ENCODE measurements at places on chromosomes 3 and 15. TPM values are rescaled to one million over a fixed set of nuclear protein-coding genes. Genes with fewer than 3 reads are reported as not detected.

DNA sequence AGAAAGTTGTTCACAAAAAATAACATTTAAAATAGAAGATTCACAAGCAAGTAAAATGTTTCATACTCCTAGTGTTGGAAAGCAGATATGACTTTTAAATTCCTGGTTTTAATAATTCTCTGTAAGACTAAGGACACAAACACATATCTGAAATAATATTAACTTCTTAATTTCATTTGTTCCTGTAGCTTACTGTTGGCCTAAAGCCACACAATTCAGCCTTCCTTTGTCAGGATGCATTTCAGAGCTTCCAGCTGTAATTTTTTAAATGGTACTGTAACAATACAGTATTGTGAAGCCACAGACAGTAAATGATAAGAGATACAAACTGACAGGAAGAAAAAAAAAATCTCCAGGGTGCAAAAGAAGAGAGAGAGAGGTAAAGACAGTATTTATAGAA lies 84.2 kb downstream of the TMCC1 start:
- H3K27me3 ChIP-seq = no peaks in the 10 kb centered on the region
- no peak for DNase-seq
- H3K4me3 ChIP-seq = no peak overlapping the region
- no peak overlapping the region for H3K27ac ChIP-seq
- no peaks in the 10 kb centered on the region for H3K4me1 ChIP-seq

DNA sequence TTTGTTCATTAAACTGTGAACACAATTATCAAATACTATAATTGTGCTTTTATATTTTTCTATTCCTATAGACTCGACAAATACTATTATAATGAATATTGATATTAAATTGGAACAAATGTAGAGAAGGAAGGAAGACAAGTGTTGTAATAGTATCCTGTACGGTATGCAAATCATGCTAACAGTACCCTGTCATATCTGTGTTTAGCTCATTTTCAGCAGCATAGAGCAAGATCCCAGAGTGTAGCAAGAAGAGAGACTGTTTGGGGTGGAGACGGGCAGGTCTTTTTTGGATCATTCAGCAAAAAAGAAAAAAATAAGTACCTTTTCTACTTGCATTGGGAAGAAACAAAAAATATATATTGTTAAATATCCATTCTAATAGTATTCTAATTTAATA lies 224.1 kb downstream of the TPRG1 start:
- H3K4me3 ChIP-seq = no peak overlapping the region
- no peaks in the 10 kb centered on the region for H3K27me3 ChIP-seq
- H3K4me1 ChIP-seq = no peaks in the 10 kb centered on the region

GRCh38 chr3:73624821-73625665 lies at the start of gene PDZRN3:
TSS of gene PDZRN3 (minus strand) at chr3:73624941.
- H3K4me1 ChIP-seq = no peaks in the 10 kb centered on the region
- no peaks in the 10 kb centered on the region for H3K36me3 ChIP-seq
- H3K4me3 ChIP-seq = no peak within 1 kb of the TSS
- peak; percentile 19 for DNase-seq
- H3K27ac ChIP-seq = no peak within 1 kb of the TSS
- peaks cover 23% of the 10 kb centered on the region for H3K27me3 ChIP-seq

GRCh38 chr3:25723802-25724201 lies 59.1 kb upstream of the TOP2B start:
- DNase-seq = no peak
- H3K4me1 ChIP-seq = peaks cover 1% of the 10 kb centered on the region
- peaks cover 17% of the 10 kb centered on the region for H3K36me3 ChIP-seq
- H3K27me3 ChIP-seq = no peaks in the 10 kb centered on the region
- H3K27ac ChIP-seq = no peak overlapping the region

CCDC39 gene
- not detected for total RNA-seq

GRCh38 chr3:83317605-83318004 lies 1556.2 kb upstream of the GBE1 start:
- no peaks in the 10 kb centered on the region for H3K36me3 ChIP-seq
- H3K27ac ChIP-seq = no peak overlapping the region
- H3K27me3 ChIP-seq = no peaks in the 10 kb centered on the region
- H3K4me1 ChIP-seq = no peaks in the 10 kb centered on the region
- DNase-seq = no peak

GATM gene
- total RNA-seq = 2.9 TPM

GOLGA8M gene
- total RNA-seq = 7.7 TPM

DISP2 gene
- 2.0 TPM for total RNA-seq

MEX3B gene
- 0.51 TPM for total RNA-seq

FAM174B gene
- 1.9 TPM for total RNA-seq

ADAMTSL3 gene
- not detected for total RNA-seq

DNA sequence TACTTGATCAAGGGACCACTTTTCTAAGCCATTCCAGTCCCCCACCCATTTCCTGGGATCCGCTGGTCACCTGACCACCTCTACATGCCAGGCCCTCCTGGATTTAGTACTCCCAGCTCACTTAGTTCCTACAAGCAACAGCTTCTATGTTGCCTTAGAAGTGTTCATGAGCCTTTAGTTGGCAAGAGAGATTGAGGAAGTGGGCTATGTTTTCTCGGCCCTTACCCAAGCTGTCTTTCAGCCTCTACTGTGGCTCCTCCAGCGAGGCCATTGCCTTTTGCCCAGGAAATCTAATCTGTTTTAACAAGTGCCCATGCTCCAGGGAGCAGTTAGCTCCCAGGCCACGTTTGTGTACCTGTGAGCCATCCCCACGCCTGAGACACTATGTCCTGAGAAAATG lies 4.5 kb upstream of the PRKAR2A start:
- H3K4me1 ChIP-seq = peaks cover 6% of the 10 kb centered on the region
- peak; percentile 15 for DNase-seq
- no peaks in the 10 kb centered on the region for H3K27me3 ChIP-seq
- H3K4me3 ChIP-seq = no peak overlapping the region
- peaks cover 7% of the 10 kb centered on the region for H3K36me3 ChIP-seq

PPIP5K1 gene
- total RNA-seq = 36.8 TPM

NOX5 gene
- not detected for total RNA-seq

DNA sequence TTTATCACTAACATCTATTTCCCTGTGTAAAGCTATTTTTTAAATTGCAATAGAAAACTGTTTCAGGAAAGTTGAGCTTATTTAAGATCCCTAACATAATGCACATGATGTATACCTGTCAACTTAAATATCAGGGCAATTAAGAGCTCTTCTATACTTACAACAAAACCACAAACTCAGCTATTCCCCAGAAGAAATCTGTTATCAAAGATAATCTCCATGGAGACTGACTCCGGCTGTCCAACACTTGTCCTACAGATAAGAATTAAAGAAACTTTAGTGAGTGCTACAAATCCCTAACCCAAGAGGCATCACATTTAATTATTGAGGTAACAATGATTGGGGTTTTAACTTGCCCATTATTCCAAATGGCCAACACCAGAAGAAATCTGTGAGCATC lies 3.4 kb downstream of the SELENOK start:
- no peak overlapping the region for H3K4me3 ChIP-seq
- peaks cover 38% of the 10 kb centered on the region for H3K4me1 ChIP-seq
- H3K36me3 ChIP-seq = peaks cover 20% of the 10 kb centered on the region
- H3K27ac ChIP-seq = no peak overlapping the region
- H3K27me3 ChIP-seq = peaks cover under 1% of the 10 kb centered on the region

DNA sequence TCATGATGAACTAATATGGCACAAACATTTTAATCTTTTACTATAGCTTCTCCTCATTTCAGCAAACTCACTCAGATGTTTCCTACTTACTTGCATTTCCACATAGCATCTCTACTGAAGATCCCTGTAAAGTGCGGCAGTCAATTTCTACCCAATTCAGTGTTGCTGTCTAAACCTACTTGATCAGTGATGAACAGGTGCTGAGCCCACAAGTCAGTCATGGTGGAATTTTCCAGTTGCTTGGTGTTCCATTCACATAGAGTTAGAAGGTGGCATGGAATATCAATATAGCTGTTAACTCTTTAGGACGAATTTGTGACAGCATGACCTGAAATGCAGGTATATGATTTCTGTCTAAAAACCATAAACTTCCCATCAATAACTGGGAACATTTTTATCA lies 22.7 kb downstream of the MRPL3 start:
- H3K36me3 ChIP-seq = peaks cover 28% of the 10 kb centered on the region
- peaks cover 2% of the 10 kb centered on the region for H3K4me1 ChIP-seq
- H3K27me3 ChIP-seq = no peaks in the 10 kb centered on the region
- DNase-seq = no peak

- DNase-seq = no peak
- no peak overlapping the region for H3K27ac ChIP-seq
- H3K4me3 ChIP-seq = no peak overlapping the region
- no peaks in the 10 kb centered on the region for H3K36me3 ChIP-seq
These were observed 194.6 kb upstream of the TPM1 start for GRCh38 chr15:62847900-62848489.

KLHL40 gene
- total RNA-seq = not detected

DNA sequence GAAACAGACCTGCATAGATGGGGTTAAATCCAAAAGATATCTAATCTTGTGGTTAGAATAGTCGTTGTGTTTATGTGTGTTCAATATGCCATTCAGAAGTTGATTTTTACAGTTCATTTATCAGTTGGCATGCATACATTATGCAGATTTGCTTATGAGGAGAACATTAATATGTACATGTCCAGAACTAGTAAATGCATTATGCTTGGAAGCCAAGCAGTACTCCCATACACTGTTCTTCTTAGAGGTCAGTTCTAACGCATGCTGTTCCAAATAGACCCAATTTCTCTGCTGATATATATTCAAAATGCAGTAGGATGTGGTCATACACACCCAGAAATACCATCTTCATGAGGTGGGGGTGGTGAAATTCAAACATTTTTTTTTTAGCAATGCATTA lies 956 bp downstream of the FGF12 start:
- no peak overlapping the region for H3K27ac ChIP-seq
- H3K27me3 ChIP-seq = peaks cover 16% of the 10 kb centered on the region
- H3K4me3 ChIP-seq = no peak overlapping the region

GRCh38 chr15:101069654-101069973 lies 150.5 kb downstream of the LRRK1 start:
- peaks cover 6% of the 10 kb centered on the region for H3K27me3 ChIP-seq
- no peak overlapping the region for H3K27ac ChIP-seq
- H3K36me3 ChIP-seq = no peaks in the 10 kb centered on the region
- H3K4me3 ChIP-seq = no peak overlapping the region
- peaks cover 9% of the 10 kb centered on the region for H3K4me1 ChIP-seq
- DNase-seq = no peak

DNA sequence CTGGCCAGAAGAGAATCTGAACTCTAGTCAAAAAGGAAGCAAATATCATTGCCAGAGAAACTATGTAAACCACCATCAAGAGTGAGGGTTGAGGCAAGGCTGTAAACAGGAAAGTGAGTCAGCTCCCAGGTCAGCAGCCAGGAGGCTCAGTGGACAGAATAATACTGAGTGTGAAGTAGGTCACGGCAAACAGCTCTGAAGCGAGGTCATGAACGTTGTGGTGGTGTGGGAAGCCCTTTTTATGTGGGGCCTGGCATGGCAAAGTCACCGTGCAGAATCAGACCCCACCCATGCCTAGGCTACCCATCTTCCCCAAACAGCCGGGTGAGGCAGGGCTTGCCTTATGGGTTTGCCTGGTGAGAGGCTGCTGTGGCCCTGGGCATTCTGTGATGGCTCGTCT lies 43.9 kb downstream of the THBS1 start:
- peaks cover 66% of the 10 kb centered on the region for H3K4me1 ChIP-seq
- H3K27ac ChIP-seq = peak overlapping the region; percentile 99
- peaks cover 29% of the 10 kb centered on the region for H3K36me3 ChIP-seq
- H3K4me3 ChIP-seq = peak overlapping the region; percentile 71
- H3K27me3 ChIP-seq = no peaks in the 10 kb centered on the region

DNA sequence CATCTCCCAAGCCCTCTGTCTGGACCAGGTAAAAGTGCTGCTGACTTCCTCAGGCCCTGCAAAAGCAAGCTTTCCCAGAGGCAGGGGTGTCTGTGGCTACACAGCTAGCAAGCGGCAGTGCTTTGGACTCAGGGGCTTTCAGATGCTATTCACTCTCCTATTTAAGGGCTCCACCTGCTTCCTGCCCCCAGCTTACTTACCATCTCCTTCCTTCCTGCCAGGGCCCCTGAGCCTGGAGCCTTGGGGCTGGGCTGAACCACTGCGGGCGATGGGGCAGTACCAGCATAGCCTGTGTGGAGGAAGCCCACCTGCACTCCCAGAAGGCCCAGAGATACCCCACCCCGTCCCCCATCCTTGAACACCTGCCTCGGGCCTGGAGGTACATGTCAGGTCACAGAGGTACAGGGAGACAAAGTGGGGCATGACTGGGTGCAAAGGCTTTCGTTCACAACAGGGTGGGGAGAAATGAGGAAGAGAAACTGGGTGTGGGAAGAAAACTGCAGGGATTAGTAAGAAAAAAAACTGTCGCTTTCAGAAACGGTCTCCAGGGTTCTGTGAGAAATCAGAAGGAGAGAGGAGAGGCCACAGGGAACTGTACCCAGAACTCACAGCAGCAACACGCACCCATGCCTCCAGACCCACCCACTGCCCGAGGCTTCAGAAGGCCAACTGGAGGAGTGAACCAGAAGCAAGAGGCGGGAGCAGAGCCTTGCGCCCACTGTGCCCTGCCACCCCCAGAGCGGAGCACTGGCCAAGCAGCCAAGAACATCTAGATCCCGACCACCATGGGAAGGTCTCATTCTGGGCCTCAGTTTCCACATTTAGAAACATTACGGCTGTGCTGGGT lies 49.5 kb downstream of the CCDC12 start:
- H3K27ac ChIP-seq = peak overlapping the region; percentile 90
- peaks cover 37% of the 10 kb centered on the region for H3K36me3 ChIP-seq
- DNase-seq = no peak
- peaks cover 58% of the 10 kb centered on the region for H3K4me1 ChIP-seq

GRCh38 chr3:105715372-105715771 lies 153.4 kb downstream of the CBLB start:
- peaks cover 4% of the 10 kb centered on the region for H3K4me1 ChIP-seq
- DNase-seq = no peak
- H3K36me3 ChIP-seq = peaks cover 63% of the 10 kb centered on the region
- H3K27ac ChIP-seq = no peak overlapping the region

- no peak for DNase-seq
- H3K27me3 ChIP-seq = no peaks in the 10 kb centered on the region
- H3K36me3 ChIP-seq = peaks cover 6% of the 10 kb centered on the region
- no peaks in the 10 kb centered on the region for H3K4me1 ChIP-seq
- no peak overlapping the region for H3K27ac ChIP-seq
- H3K4me3 ChIP-seq = no peak overlapping the region
These were observed 68.0 kb downstream of the TIPARP start for GRCh38 chr3:156742401-156742800.

CALML4 gene
- 10.3 TPM for total RNA-seq

- DNase-seq = no peak
- no peaks in the 10 kb centered on the region for H3K27me3 ChIP-seq
- peaks cover 2% of the 10 kb centered on the region for H3K4me1 ChIP-seq
- no peak overlapping the region for H3K4me3 ChIP-seq
- H3K27ac ChIP-seq = no peak overlapping the region
These were observed 27.3 kb downstream of the PARP16 start for GRCh38 chr15:65259367-65259797.

- no peak overlapping the region for H3K27ac ChIP-seq
- H3K36me3 ChIP-seq = peaks cover 4% of the 10 kb centered on the region
- no peaks in the 10 kb centered on the region for H3K27me3 ChIP-seq
- H3K4me1 ChIP-seq = peaks cover 10% of the 10 kb centered on the region
- no peak overlapping the region for H3K4me3 ChIP-seq
These were observed 39.0 kb upstream of the TRAK1 start for GRCh38 chr3:42052132-42052483.

HRH1 gene
- 0.45 TPM for total RNA-seq

WDR93 gene
- not detected for total RNA-seq

GRCh38 chr15:69299451-69299886 lies 757 bp downstream of the PAQR5 start:
- DNase-seq = no peak
- no peaks in the 10 kb centered on the region for H3K4me1 ChIP-seq
- H3K27me3 ChIP-seq = peaks cover 50% of the 10 kb centered on the region
- H3K36me3 ChIP-seq = no peaks in the 10 kb centered on the region
- no peak overlapping the region for H3K27ac ChIP-seq
- no peak overlapping the region for H3K4me3 ChIP-seq

GRCh38 chr15:57324590-57324890 lies 51.8 kb upstream of the CGNL1 start:
- H3K4me3 ChIP-seq = no peak overlapping the region
- H3K36me3 ChIP-seq = no peaks in the 10 kb centered on the region
- H3K27ac ChIP-seq = no peak overlapping the region
- DNase-seq = no peak

CDC25A gene
- 14.7 TPM for total RNA-seq

GOLGA8J gene
- total RNA-seq = 0.31 TPM
